ENCODE measurements at places on chromosomes 16 and 17.
A peak's percentile ranks its signal among the peaks of the same experiment; 100 is the strongest.

DNA sequence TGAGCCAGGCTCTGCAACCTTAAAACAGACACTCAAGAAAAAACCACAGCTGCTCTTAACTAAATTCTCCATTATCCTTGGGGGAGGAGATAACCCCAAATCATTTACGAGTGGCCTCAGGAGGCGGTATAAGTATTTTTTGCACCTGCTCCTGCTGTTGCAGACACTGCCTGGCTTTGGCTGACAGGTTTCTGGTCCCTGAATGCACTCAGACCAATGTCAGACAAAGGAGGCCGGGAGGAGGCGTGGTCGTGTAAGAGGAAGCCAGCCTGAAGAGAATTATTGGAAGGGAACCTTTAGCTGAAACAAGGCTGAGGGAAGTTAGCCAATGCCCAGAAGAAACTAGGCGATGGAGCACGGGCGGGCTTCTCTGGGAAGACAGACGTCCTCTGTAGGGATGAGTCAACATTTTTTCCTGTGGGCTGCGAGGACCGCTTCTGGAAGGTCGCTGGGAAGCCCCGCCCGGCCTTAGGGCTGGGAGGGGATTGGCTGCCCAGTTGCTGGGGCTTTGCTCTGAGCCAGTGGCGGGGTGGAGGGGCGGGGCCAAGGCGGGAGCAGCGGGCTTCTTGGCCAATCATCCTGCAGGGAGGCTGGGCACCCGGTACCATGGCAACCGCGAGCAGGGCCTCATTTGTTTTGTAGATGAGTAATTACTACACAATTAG, 82.3 kb downstream of the CCDC182 start:
- peak; percentile 78 for DNase-seq

DNA sequence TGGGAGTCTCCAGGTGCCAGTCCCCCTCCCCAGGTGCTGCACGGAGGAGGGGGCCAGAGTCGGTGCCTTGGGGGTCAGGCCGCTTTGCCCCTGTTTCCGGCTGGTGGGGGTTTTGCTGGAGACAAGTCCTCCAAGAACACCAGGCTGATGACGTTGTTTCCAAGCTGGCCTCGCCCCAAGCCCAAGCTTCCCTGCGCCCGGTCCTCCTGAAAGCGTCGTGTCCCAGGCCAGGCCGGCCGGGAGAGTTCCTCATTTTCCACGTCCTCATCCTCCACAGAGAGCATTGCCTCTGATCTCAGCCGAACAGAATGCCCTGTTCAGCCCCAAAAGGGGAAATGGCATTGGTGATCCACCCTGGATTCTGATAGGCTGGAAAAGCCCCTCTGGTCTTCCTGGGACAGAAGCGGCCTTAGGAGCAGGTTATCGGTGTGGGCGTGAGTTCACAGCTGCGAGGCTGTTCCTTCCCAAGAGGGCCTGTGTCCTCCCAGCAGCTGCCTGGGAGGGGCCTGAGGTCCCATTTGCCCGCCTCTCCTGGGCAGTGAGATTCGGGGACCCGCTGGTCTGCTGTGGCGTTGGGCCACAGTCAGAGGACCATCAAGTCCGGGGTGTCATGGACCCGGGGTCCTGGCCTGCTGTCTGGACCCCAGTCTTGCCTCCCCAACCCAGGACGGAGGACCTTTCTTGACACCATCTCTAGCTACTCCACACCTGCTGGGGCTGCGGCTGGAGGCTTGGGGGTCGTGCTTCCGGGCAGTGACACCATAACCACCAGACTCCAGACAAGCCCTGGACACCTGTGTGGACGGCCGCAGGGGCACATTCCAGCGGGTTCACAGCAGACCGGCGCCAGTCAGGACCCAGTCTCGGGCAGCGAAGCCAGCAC, 7.1 kb downstream of the SOX8 start:
- DNase-seq = no peak

GRCh38 chr17:40813804-40814203, 8.6 kb downstream of the KRT10 start:
- DNase-seq = no peak

DNA sequence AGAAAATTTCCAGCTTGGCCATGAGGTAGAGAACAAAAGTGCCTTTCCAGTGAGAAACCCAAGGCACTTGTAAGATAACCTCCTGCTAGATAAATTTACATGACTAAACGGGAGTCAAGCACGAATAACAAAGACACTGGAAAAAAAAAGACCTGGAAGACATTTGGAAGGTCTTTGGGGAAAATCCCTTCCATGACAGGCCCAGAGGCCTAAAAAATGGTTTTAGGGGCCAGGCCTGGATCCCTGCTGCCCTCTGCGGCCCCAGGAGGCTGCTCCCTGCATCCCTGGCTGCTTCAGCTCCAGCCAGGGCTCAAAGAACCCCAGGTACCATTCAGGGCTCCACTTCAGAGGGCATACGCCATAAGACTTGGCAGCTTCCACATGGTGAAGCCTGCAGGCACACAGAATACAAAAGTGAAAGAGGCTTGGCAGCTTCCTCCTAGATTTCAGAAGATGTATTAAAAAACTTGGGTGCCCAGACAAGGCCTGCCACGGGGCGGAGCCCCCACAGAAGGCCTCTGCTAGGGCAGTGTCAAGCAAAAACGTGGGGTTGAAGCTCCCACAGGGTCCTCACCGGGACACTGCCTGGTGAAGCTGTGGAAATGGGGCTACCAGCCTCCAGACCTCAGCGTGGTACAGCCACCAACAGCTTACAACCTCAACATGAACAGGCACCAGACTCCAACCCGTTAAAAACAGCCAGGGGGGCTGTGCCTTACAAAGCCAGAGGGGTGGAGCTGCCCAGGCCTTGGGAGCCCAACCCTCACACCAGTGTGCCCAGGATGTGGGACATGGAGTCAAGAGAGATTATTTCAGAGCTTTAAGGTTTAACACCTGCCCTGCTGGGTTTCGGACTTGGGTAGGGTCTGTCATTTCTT, 77.1 kb downstream of the SDK2 start:
- no peak for DNase-seq

GRCh38 chr17:76671912-76672262, 28.3 kb upstream of the ST6GALNAC1 start:
- no peak for DNase-seq

DNA sequence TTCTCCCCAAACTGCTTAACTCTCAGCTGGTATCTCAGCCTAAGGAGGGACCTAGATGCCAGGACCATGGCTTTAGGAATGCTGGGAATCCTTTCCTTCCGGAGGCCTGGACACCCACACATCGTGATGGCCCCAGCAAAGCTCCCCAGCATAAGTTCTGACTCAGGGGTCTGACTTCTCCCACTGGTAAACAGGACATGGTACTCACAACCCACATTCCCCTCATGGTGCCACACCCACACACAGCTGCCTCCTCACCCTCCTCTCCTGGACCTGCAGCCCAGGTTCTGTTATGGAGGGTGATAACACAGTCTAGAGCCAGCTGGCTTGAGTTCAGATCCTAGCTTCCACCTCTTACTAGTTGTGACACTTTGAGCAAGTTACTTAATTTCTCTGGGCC, 719 bp upstream of the RNF227 start:
- no peak for DNase-seq

GRCh38 chr17:19567216-19568015, 33.8 kb downstream of the SLC47A1 start:
- no peak for DNase-seq

GRCh38 chr17:7711051-7711755, 6.2 kb downstream of the EFNB3 start:
- no peak for DNase-seq

- DNase-seq = peak; percentile 71
These were observed 199.1 kb upstream of the C17orf78 start for GRCh38 chr17:37176723-37177122.

- no peak for DNase-seq
These were observed 13.4 kb downstream of the CMC2 start for GRCh38 chr16:80993307-80993706.

GRCh38 chr17:44389723-44390202, 314 bp upstream of the ITGA2B start:
- DNase-seq = no peak

GRCh38 chr17:50539762-50540559, 7.0 kb upstream of the SPATA20 start:
- DNase-seq = no peak

- peak; percentile 55 for DNase-seq
These were observed 4.8 kb upstream of the AARSD1 start for GRCh38 chr17:42969001-42969581.

- DNase-seq = no peak
These were observed 82.3 kb downstream of the MARCHF10 start for GRCh38 chr17:62725791-62726249.

DNA sequence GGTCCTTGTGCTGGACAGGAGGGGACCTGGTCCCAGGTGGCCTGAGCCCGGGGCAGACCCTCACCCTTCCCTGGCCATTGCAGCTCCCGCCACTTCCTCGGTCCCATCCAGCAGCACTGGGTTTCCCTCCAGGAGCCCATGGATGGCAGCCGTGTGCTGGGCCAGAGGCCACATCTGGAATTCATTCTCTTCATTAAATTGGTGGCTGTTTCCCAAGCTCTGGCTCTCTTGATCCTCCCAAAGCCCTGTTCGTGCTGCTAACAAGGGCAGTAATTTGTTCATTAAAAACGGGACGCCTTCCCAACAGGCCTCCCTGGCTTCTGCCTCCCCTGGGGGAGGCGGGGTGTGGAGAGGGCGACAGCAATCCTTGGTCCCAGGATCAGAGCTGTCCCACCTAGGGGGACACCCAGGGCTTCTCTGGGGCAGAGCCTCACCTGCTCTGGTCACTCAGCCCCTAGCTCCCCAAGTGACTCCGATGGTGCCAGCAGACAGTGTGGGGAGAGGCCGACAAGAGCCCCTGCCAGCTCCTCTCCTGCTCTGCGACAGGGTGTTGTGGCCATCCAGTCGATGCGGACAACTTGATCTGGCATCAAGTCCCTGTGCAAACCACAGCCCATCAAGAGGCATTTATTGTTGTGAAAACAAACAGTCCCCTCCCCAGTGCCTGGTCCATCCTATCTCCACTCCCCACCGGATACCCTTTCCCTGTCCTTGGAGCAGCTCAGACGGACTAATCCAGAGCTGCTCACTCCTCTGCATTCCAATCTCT, 44.0 kb downstream of the SDK2 start:
- DNase-seq = no peak

DNA sequence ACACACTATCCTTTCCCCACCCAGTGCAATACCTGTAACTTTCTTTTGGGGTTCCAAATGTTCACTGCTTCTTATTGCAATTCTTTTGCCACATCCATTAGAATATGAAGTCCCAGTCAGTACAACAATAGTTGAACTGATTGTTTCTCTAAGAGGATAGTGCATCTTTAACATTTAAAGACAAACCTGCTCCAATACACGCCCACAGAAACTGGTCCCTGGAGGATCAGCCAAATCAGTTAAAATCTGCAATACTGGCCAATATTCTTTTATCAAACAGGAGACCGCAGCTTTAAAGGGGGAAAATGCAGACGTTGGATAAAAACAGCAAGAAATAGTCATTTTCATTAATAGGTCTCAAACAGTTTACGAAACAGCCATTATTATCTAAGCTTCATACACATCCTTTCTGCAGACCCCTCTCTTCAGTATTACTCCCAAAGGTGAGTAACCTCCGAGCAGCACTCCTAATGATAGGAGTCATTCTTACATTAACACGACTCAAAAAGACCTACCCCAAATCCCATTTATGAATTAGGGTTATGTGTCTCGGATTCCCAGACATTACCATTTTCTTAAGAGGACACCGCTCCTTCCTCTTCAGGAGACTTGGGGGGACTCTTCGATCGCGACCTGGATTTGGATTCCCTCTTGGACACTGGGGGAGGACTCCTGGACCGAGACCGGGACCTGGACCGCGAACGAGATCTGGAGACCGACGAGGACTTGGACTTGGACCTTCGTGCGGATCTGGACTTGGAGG, 1.4 kb downstream of the SRSF2 start:
- DNase-seq = no peak

- no peak for DNase-seq
These were observed 85.0 kb upstream of the MED9 start for GRCh38 chr17:17391668-17392370.

DNA sequence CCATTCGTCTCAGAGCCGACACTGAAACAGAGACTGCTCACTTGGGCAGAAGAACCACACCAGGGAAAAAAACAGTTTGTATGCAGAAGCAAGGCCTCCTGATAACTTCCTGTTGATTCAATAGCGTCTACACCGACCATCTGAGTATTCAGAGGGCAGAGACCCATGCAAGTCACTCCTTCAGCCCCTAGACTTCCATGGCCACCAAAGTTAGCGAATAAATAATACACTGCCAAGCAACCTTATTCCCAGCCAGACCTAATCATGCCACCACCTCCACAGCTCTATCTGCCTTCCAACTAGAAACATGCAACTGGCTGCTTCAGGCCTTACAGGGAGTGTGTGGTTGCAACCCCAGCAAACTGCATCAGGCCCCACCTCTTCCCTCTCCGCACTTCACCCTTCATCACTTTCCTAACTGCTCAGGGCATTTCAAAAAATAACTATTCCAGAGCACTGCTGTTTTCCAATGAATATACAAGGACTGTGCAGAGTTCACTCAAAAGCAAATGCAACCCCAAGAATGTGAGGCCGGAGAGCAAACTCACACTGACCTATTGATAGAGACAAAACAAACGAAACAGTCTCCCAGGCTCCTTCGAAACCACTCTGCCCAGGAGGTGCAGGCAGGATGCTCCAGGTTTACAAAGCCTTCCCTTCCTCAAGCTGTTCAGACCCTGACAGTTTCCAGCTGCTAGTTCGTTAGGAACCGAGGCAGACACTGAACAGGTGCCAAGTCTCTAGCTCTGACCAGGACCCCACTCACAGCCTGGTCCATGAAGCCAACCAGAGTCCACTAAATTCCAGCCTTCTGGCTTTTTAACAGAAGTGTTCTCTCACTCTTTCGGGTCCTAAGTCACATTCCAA, 3.6 kb downstream of the USP7 start:
- no peak for DNase-seq

DNA sequence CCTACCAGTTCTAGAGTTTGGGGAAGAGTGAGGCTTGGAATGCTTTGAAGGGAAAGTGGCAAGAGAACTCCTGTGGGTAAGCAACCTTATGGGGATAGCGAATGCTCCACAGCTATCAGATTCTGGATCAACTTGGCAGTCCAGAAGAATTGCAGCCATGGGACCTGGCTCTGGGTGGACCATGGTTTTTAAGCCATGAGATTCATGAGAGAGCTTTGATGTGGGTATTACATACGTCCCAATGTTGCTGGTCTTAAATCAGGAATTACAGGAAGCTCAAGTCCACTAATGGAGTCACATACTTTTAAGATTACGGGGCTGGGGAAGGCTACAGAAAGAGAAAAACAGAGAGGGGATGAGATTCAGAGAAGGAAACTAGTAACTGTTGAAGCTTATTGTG, 142.5 kb upstream of the ELAC2 start:
- DNase-seq = no peak

Data from epithelial cell of proximal tubule (primary cell).